Activated CD4-positive, alpha-beta T cell treated with anti-CD3 and anti-CD28 coated beads for 36 hours (primary cell): ENCODE measurements at places on chromosomes 2 and 18. TPM values are rescaled to one million over a fixed set of nuclear protein-coding genes. Genes with fewer than 3 reads are reported as not detected.

DNA sequence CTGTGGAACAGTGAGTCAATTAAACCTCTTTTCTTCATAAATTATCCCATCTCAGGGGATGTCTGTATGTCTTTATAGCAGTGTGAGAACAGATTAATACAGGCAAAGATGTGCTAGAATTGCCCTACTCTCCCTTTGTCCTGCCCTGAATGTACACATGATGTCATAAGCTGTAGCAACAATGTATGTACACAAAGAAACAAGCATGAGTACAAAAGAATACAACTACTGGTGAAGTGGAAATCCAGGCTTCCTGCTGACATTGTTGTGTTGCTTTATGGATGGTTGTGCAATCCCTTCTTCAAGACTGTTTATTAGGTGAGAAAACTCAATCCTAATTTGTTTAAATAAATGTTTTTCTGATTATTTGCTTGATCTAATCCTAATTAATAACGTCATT lies 446.6 kb downstream of the DSC3 start:
- no peak for DNase-seq

GRCh38 chr18:57915248-57915647 lies 112.1 kb upstream of the ATP8B1 start:
- no peak for DNase-seq

The DNAH7 gene
- not detected for total RNA-seq

The SCYGR3 gene
- not detected for total RNA-seq

The TWIST2 gene
- total RNA-seq: not detected

GRCh38 chr2:65275141-65275915 lies 47.7 kb downstream of the ACTR2 start:
- no peak for DNase-seq

- no peak for DNase-seq
Measured at GRCh38 chr2:218030409-218031195, 27.8 kb upstream of the TNS1 start.

The OR6B2 gene
- not detected for total RNA-seq

The MOGAT1 gene
- total RNA-seq: not detected

- DNase-seq: no peak
Measured at GRCh38 chr2:2507417-2507997, 176.4 kb upstream of the MYT1L start.

GRCh38 chr2:134039912-134040581 lies 213.8 kb upstream of the MGAT5 start:
- no peak for DNase-seq

- no peak for DNase-seq
Measured at GRCh38 chr2:140770645-140771044, 1360.2 kb downstream of the LRP1B start.

The ITGB6 gene
- not detected for total RNA-seq

- no peak for DNase-seq
Measured at GRCh38 chr2:213696442-213696841, 412.2 kb downstream of the SPAG16 start.

The TEX44 gene
- total RNA-seq: not detected

- DNase-seq: no peak
Measured at GRCh38 chr2:45259138-45259537, 249.9 kb upstream of the SIX2 start.

The PRLH gene
- total RNA-seq: not detected

The CDCA7 gene
- 80.4 TPM for total RNA-seq

DNA sequence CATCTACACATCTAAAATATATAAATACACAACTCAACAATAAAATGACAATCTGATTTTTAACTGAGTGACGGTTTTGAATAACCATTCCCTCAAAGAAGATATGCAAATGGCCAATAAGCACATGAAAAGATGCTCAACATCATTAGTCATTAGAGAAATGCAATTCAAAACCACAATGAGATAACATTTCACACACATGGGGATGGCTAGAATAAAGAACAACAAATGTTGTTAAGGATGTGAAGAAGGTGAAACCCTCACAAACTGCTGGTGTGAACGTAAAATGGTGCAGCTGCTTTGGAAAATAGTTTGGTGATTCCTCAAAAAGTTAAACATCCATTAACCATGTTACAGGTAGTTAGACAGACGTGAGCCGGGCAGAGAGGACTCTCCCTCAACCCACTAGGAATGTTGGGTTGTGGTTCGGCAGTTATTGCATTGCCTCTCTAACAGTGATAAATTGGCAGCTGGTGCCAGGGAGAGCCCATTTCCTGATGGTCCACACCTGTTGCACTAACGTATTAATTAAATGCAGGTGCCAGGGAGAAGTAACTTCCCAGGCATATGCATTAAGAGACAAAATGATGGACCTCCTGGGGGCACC lies 22.3 kb upstream of the DUSP2 start:
- DNase-seq: no peak

The SERPINB12 gene
- not detected for total RNA-seq

- DNase-seq: no peak
Measured at GRCh38 chr2:3470166-3470651, 49.1 kb downstream of the ADI1 start.

DNA sequence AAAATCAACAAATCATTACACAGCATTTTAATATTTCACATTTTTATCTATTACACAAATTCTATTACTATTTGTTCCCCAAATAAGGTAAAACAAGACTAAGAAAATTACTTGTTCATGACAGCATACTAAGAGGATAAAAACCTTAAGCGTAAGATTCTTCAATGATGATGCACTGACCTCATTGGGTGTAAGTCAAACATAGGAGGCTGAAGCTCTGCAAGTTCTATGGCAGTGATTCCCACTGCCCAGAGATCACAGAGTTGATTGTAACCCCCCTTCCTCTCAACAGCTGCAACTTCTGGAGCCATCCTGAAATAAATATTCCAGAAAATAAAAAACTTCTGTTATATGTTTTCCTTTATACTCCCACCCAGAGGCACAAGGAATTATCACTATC lies 82.2 kb upstream of the CDKL4 start:
- DNase-seq: no peak

DNA sequence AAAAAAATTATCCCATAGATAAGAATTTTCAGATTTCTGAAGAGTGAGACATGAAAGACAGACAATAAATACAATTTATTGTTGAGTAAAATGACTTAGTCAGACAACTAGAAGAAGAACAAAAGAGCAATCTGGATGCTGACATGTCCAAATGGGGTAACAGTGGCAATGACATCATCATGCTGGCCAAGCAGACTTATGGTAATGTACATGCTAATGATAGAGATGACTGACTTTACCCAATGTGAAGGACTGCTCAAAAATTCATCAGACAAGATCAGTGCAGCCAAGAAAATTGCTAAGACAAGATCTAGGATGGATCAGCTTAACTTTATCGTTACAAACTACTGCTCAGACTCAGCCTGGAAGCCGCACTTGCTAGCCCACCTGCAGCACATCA lies 70.5 kb upstream of the SRD5A2 start:
- no peak for DNase-seq

The RTN4 gene
- total RNA-seq: 70.3 TPM

The NAT8 gene
- not detected for total RNA-seq

DNA sequence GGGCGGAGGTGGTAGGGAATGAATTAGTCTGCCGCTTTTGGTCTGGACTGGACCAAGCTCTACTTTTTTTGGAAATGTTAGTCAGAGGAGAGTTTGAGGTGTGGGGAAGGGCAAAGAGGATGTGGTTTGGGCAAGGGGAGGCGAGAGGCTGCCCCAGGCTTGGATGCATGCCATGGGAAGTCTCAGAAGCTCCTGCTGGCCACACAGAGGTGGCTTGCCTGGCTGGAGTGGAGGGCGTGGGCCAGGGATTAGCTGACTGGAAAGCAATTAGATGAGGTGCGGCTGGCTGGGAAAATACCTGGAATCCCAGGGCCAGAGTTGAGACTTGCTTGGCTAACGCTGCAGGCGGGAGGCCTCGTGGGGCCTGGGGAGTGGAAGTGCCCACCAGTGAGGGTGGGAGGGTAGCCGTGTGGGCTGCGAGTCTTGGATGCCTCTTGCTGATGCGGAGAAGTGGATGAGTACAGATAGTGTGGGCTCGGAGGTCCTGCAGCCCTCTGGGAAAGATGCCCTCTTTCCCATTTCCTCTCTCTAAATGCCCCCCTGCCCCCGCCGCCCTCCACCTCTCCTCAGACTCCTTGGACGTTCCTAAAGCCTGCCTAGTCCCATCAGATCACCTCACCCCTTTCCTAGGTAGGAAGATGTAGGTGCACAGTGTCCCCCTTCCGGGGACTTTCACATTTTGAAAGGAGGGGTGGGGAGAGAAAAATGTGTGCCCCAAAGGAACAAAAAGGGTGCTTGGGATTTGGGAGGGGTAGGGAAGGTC lies 117.6 kb downstream of the SMAD7 start:
- peak; percentile 44 for DNase-seq

DNA sequence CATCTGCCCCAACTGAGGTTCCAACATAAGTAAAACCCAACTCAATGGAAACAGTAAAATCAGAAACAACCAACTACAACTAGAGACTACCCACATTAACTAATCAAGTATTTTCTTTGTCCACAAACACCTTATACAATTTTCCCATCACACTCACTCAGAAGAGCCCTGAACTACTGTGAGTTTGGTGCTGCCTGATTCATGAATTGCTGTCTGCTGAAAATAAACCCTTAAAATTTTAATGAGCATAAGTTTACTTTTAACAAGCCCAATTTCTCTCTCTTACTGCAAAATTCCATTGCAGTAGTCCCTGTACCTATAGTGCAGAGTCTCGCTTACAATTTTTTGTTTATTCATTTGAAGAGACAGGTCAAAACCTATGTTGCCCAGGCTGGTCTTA lies 203.9 kb downstream of the NBAS start:
- no peak for DNase-seq

The MYOM1 gene
- 0.95 TPM for total RNA-seq

The FEV gene
- not detected for total RNA-seq

The SKA1 gene
- 48.3 TPM for total RNA-seq

DNA sequence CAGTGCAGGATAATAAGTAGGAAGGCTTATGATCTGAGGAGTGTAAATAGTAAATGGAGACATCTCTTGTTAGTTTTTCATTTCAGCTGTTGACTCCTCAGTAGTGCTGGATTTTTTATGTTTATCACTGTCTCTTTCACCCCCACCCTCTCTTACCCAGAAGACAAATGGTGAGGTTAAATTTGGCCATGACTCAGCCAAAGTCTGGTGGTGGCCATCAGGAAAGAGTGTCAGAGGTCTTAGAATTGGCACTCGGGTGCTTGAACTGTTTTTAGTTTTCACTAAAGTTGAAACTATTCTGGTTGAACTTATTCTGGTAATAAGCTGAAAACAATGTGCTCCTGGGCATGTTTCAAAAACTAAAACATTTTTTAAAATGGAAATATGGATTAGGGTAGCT lies 123.3 kb downstream of the FHOD3 start:
- no peak for DNase-seq

DNA sequence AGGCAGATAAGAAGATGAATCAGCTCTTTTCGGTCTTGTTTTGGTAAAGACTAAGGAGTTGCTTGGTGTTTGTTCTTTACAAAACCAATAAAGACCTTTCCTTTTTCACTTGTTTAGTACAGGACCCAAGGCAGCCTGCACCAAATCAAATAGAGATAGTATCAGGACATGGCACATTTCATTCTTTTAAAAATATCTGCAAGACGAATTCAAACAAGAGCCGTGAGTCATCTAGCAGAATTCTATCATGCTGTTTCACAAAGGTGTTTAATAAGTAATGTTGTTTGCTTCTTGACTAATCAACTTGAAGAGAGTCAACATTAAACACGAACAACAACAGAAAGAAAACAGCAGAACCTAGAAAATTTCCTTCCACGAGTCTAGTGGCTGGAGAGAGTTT lies 102.8 kb upstream of the TTN start:
- no peak for DNase-seq

DNA sequence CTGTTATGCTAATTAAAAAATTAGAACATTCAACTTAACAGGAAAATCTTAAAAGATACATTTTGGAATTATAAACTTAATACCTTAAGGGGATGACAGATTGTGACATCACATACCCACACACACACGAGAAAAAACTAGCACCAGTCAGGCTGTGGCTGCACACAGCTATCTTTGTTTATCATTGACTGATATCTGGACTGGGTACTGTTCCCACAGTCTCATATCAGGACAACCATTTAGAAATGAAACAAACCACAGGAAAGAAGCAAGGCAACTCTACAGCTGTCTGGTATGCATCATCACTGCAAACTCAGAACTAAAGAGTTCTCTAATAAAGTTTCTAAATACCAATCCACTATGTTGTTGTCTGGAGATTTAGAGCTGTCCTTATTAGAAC lies 210.9 kb upstream of the SMAD7 start:
- peak; percentile 57 for DNase-seq

The ASB18 gene
- total RNA-seq: not detected

DNA sequence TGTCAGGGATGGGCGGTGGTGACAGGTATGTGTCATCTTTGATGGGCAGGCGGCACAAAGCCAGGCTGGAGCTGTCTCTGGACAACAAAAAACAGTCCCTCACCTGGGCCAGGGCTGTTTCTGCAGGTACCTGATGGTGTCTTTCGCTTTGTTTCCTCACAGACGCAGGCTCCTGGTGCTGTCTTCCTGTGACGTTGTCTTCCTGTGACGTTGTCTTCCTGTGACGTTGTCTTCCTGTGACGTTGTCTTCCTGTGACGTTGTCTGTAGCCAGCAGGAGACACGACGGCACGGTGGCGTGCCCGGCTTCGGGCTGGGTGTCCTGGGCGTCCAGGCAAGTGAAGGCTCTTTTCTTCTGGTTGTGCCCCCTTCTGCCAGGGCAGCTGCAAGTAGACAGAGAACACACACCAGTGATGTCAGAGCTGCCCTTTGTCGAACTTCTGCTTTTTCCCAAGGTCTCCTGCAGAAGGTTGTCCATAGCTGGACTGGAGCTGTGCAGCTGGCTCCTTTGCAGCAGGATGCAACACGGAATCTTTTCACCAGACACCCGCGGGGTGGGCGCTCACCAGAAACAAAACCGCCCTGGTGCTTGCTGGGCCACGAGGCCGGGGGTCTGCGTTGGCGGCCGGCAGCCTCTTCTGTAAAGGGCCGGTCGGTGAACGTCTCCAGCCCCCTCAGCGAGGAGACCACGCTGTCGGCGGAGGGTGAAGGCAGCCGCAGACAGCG lies 21.1 kb downstream of the GPR35 start:
- DNase-seq: no peak

DNA sequence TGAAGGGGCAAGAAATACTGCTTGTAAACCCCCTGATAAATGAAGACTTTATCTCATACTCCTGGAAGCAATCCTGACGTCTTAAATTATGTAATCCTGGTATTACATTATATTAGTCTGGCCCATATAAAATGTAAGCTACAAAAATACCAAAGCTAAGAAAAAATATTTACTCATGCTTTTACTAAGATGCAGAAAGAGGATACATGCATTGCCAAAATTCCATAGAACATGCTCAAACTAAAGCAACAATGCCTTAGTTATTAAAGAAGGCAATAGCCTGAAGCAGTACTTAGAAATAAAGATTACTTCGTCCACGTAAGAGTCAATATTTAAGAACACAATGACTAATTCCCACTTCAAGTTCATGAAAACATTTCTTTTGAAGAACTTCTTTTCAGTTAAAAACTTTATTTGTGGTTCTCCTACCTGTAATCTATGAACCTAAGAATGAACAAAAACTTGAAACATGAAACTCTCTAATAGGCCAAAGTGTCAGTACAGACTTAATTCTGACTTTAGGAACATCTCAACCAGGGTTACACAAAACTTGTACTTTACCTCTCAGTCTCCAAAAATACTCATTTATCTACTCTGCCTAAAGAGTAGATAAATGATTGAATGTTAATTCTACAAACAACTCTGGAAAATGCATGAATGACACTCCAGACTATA lies 117.3 kb downstream of the THADA start:
- DNase-seq: no peak

- DNase-seq: no peak
Measured at GRCh38 chr2:160910681-160911080, 249.5 kb upstream of the TANK start.

- DNase-seq: peak; percentile 65
Measured at GRCh38 chr2:241842620-241843211, 16.0 kb downstream of the PDCD1 start.

The INPP5D gene
- 40.5 TPM for total RNA-seq
